ENCODE measurements at places on chromosomes 13 and 19.

DNA sequence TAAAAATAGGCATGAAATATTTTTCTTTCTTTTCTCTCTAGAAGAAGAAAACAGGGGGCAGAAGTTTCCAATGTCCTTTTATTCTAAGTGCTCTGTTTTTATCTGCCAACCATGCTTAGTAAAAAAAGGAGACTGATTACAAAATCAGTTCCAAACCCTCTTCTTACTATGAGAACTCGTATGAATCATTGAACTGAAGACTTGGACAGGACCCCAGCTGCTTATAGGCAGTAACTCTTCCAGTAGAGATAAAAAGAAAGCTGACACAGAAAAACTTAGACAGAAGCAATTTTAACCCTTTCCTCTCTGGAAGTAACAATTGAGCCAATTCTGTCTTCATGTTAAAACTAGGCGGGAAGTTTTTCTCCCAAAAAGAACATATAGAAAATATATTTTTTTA is 24.5 kb upstream of the FREM2 start:
- no peak for DNase-seq

GRCh38 chr13:27926644-27927434 is 7.0 kb downstream of the PDX1 start:
- DNase-seq = no peak

DNA sequence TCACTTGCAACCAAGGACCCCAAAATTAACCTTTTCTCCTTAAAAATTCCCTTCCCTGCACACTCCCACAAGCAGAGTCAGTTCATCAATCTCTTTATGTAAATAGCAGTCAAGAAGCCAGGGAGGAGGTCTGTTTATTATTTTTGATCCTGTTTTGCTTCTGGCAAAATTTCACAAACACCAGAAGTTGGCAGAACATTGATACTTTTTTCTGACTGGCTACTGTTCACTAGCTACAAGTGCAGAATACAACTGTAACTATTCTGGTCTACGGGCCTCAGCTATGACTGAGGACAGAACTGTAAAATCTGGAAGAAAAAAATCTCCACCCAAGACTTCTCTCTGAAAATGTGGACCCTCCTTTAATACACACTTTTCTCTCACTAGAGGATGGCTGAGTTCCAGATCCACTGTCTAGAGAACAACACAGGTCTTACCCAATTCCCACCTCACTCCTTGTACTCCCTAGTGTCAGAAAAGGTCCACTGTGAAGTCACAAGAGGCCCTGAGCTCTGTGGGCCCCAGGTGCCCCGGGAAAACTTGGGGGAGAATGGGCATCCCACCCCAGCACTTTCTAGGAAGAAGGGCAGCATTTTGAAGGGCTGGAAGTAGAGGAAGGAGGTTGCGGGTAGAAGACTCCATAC is 14.5 kb downstream of the STARD13 start:
- no peak for DNase-seq

GRCh38 chr19:38015761-38016160 is 108.8 kb downstream of the SIPA1L3 start:
- no peak for DNase-seq

DNA sequence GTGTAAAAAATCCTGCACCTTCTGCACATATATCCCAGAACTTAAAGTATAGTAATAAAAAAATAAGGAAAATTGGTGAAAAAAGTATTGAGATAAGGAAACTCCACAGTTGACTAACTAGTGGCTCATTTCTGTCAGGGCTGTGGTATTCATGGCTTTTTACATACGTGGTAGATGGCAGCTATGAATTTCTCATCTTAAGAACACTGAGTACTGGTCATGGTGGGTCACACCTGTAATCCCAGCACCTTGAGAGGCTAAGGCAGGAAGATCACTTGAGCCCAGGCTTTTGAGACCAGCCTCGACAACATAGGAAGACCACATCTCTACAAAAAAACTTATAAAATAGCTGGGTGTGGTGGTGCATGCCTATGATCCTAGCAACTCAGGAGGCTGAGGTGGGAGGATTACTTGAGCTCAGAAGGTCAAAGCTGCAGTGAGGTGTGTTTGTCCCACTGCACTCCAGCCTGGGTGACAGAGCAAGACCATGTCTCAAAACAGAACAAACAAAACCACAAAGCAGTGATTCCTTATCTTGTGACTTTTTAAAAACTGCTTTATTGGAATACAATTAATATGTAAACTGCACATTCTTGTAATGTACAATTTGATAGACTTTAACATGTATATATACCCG is 16.8 kb downstream of the SLAIN1 start:
- DNase-seq = no peak

GRCh38 chr19:16587833-16588823 is 15.9 kb upstream of the SLC35E1 start:
- DNase-seq = peak; percentile 57

GRCh38 chr13:58239774-58240268 is 608.3 kb downstream of the PCDH17 start:
- no peak for DNase-seq

GRCh38 chr13:109734002-109734785 is 52.2 kb downstream of the IRS2 start:
- DNase-seq = no peak

DNA sequence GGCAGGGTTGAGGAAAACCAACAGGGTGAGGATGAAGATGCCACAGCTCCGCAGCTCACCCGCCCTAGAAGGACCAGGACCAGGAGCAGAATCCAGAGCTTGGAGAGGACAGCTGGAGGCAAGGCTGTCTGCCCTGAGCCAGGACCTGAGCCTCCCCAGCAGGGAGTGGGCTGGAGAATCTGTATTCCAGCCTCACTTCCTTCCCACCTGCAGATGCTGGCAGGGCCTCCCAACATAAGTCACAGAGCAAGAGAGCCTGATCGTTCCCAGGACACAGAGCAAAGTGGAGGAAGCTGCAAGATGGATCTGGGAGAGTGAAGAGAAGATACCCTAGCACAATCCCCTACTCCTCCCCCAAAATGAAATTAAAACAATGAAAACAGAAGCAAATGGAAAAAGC is 61.7 kb upstream of the WASF3 start:
- DNase-seq = no peak

DNA sequence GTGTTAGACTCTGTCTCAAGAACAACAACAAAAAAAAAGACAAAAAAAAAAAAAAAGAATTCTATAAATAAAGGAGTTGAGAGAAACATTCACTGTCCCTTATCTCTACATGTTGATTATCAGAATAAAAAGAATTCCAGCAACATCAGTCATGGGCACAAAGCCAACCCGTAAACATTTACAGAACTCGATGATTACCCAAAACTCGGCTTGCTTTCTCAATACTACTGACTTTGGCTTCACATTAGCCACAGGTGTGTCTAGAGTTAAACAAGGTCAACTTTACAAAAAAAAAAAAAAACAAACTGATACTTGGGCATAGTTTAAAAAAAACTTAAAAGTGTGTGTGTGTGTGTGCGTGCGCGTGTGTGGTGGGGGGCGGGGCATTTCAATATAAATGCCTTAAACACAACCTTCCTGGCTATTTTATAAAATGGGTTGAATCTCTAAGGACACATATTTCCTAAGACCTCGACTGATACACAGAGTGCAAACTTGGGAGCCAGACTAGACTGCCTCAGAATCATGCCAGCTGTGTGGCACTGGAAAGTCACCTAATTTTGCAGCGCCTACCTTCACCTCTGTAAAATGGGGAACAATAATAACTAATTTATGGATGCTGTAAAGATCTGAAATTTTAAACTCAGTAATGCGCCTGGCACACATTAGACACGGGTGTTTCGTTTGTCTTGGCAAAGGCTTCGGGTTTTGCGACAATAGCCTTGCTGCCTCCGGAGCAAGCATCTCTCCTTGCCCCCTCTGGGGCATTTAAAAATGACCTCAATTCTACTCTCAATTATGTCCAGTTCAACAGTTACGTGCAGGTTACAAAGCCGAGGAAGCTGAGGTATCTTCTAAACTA is 922 bp downstream of the EBPL start:
- DNase-seq = no peak

- DNase-seq = no peak
Observed at GRCh38 chr13:23810685-23811240, 78.4 kb downstream of the MIPEP start.

DNA sequence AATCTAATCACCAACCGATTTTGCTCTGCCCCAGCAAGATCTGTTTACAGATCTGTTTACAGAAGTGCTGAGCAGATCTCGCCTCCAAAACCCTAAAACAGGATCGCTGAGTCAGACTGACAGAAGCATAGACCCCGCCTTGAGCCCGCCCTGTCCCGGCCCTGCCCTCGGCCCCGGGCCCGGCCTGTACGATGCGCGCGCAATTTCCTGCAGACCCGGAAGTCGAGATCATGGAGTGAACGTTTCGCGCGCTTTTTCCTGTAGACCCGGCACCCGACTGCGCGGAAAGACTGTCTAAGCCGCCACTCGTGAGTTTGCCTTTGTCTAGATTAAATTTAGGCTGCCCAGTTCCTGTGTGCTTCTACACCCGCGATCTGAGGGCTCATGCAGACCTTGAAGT is at the start of gene ZNF534:
ZNF534 (plus strand) TSS at position 212 of the 400 bp plus-strand sequence. CDS start 2,327 bp downstream, outside the sequence.
- DNase-seq = no peak

DNA sequence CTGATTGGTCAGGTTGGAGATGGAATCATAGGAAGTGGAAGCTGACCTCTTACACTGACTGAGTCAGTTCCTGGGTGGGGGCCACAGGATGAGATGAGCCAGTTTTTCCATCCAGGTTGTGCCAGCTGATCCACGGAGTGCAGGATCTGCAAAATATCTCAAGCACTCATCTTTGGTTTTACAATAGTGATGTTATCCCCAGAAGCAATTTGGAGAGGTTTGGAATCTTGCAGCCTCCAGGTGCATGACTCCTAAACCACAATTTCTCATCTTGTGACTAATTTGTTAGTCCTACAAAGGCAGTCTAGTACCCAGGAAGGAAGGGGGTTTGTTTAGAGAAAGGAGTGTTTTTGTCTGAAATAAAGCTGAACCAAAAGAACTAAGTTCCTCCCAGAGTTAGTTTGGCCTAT is 212.8 kb downstream of the SLITRK6 start:
- no peak for DNase-seq

- peak; percentile 38 for DNase-seq
Observed at GRCh38 chr13:106561551-106562170, 6.3 kb downstream of the ARGLU1 start.

DNA sequence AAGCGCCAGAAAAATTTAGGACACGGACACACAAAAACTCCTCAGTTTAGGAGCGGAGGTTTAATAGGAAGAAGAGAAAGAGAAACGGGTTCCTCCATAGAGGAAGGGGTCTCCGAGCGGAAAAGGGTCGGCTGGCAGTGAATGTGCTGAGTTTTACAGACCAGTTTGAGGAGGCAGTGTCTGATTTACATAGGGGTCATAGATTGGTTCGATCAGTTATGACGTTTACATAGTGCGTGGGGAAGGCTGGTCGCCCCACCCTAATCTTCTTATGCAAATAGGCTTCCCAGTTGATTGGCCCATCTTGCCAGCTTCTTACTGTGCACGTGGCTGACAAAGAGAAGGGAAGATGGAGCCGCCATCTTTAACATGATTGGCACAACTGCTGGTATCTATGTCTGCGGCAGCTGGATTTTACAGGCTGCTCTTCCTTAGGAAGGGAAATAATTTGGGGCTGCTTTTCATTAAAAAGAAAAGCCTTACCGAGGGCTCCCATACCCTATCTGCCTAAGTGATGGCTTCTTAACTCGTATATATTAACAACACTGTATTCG is 1.2 kb upstream of the ZNF225 start:
- no peak for DNase-seq

- no peak for DNase-seq
Observed at GRCh38 chr19:56301155-56301554, 13.5 kb downstream of the ZSCAN5A start.

GRCh38 chr19:17351815-17352435 is 14.6 kb downstream of the GTPBP3 start:
- DNase-seq = no peak

GRCh38 chr13:110137680-110138009 is 169.3 kb downstream of the COL4A1 start:
- peak; percentile 12 for DNase-seq

DNA sequence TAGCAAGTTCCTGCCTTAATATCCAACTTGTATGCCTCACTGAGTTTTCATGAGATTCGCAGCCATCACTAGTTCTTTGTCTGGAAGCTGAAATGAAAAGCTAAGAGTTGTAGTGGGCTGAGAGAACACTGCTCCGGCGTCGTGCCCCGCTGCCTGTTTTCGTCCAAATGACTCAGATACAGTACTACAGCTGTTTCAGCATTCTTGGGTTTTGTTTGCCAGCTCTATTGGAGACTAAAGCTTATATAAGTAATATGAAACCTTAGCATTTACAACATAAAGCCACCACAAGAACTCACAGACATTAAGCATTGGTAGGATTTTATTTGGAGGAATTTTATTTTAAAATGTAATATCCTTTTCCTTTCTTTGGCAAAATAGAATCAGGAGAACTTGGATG is 299.7 kb downstream of the DLEU7 start:
- DNase-seq = no peak

DNA sequence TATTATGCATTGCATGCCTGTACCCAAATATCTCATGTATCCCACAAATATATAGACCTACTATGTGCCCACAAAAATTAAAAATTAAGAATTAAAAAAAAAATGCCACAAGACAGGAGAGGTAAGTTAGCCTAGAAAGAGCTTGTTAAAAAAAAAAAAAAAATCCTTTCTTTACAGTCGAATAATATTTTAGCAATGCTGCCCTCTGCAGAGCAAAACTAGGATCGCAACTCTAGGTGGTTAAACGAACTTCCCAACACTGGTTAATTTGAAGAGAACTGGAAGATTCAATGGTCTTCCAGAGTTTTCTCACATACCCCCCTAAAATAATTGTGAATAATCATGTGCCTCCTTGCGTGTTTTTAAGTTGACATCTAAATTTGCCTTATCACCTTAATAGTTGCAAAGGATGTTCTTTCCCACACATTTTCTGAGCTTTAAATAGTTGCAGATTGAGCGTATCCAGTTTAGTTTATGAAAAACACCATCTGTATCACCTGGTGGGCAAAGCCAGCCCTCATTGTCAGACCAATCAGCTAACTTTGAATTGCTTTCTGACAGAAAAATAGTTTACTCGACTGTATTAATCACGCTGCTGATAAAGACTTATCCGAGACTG is 47.4 kb upstream of the RCBTB2 start:
- DNase-seq = peak; percentile 53

DNA sequence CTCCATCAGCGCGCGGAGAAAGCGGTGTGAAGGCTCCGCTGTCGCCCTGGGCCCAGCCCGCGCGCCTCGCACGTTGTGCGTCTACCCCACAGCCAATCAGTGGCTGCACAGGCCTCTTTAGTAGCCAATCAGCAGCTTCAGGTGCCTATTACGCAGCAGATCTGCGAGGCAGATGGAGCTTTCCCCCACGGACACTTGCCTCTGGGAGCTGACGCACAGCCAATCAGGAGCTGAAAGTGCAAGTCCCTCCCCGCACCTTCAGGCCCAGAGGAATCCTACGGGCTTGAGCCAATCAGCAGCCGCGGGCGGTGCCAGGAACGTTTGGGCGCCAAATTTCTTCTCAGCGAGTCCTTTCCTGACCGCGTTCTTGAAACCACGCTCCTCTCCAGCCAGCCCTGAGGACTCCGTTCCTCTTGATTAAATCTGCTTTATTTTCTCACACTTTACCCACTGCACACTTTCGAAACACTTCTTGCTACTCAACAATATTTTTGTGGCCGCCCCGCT is 39.9 kb downstream of the SIGLEC7 start:
- no peak for DNase-seq

- peak; percentile 6 for DNase-seq
Observed at GRCh38 chr13:24161010-24161775, 673 bp downstream of the SPATA13 start.

- no peak for DNase-seq
Observed at GRCh38 chr13:109720758-109721184, 65.6 kb downstream of the IRS2 start.

- no peak for DNase-seq
Observed at GRCh38 chr19:48806818-48807589, 3.8 kb downstream of the BCAT2 start.
